Type B pancreatic cell (in vitro differentiated cells): ENCODE measurements at places on chromosomes 11 and 22. TPM values are rescaled to one million over a fixed set of nuclear protein-coding genes. Genes with fewer than 3 reads are reported as not detected.

The CLMP gene
- total RNA-seq = 3.6 and 65.7 TPM in 2 replicates

The CASP1 gene
- 13.0 and 13.3 TPM in 2 replicates for total RNA-seq

The CRYBB2 gene
- 0.33 TPM in 1 of 2 replicates, not detected in the other for total RNA-seq

The HTR3B gene
- 0.17 TPM in 2 replicates for total RNA-seq

The NDUFV1 gene
- 220 and 226 TPM in 2 replicates for total RNA-seq

The VSTM5 gene
- total RNA-seq = 0.24 TPM in 1 of 2 replicates, not detected in the other

The FOSL1 gene
- total RNA-seq = 2.1 and 11.1 TPM in 2 replicates

GRCh38 chr11:125944350-125945010 lies 1.4 kb upstream of the VSIG10L2 start:
- H3K27me3 ChIP-seq = peaks cover 13% of the 10 kb centered on the region
- peaks cover 33% of the 10 kb centered on the region for H3K4me1 ChIP-seq
- no peak overlapping the region for H3K4me3 ChIP-seq
- H3K27ac ChIP-seq = no peak overlapping the region
- H3K36me3 ChIP-seq = no peaks in the 10 kb centered on the region

DNA sequence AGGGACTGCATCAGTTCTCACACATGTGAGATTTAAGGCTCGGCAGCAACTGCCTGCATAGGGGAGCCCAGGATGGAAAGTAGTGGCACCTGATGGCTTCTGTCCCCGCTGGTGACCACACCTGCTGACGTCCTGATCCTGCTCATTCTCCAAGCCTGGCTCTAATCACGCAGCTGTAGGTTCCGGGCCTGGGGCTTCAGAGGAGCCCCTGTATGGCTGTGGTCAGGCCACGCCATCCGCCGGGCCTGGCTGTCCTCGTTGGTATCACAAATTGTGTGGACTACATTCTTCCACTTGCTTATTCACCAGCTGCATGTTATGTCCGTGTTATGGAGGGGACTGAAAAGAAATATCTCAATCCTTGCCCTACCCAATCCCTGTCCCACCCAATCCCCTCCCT lies 580.0 kb downstream of the TBC1D22A start:
- no peak overlapping the region for H3K4me3 ChIP-seq
- no peaks in the 10 kb centered on the region for H3K27me3 ChIP-seq
- H3K4me1 ChIP-seq = no peaks in the 10 kb centered on the region
- no peaks in the 10 kb centered on the region for H3K36me3 ChIP-seq

GRCh38 chr11:2537010-2537705 lies 92.3 kb downstream of the KCNQ1 start:
- peaks cover 18% of the 10 kb centered on the region for H3K4me1 ChIP-seq
- no peak for DNase-seq
- no peak overlapping the region for H3K27ac ChIP-seq
- peaks cover 2% of the 10 kb centered on the region for H3K27me3 ChIP-seq
- H3K4me3 ChIP-seq = no peak overlapping the region

- no peaks in the 10 kb centered on the region for H3K27me3 ChIP-seq
- no peak overlapping the region for H3K4me3 ChIP-seq
- DNase-seq = no peak
- H3K4me1 ChIP-seq = peaks cover 15% of the 10 kb centered on the region
- peaks cover 1% of the 10 kb centered on the region for H3K36me3 ChIP-seq
Measured at GRCh38 chr22:19818324-19819207, 36.1 kb downstream of the GNB1L start.

- DNase-seq = no peak
- peaks cover 43% of the 10 kb centered on the region for H3K4me1 ChIP-seq
- H3K27me3 ChIP-seq = no peaks in the 10 kb centered on the region
- H3K36me3 ChIP-seq = peaks cover 9% of the 10 kb centered on the region
Measured at GRCh38 chr11:95793116-95793515, 2.8 kb downstream of the CEP57 start.

DNA sequence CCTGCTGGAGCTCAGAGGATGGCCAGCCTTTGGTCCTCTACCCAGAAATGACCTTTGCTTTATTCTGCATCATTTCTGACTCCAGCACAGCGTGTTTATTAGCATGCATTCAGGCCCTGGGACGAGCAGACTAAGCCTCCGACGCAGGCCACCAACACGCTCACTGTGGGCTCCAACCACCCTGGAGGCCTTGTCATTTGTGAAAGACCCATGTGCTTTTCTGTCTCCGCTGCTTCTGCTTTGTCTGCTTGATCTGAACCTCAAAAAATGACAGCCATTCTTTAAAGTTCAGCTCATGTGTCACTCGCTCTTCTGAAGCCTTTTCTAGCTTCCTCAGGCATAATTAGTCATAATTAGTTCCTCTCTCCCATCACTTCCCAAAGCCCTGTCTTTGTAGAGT lies 109.1 kb upstream of the TIMP3 start:
- H3K27me3 ChIP-seq = no peaks in the 10 kb centered on the region
- no peak for DNase-seq
- no peak overlapping the region for H3K4me3 ChIP-seq
- H3K36me3 ChIP-seq = no peaks in the 10 kb centered on the region
- H3K4me1 ChIP-seq = peaks cover 12% of the 10 kb centered on the region
- H3K27ac ChIP-seq = no peak overlapping the region

GRCh38 chr22:41290262-41291221 lies 4.6 kb upstream of the RANGAP1 start:
- peaks cover 19% of the 10 kb centered on the region for H3K4me1 ChIP-seq
- DNase-seq = no peak
- no peaks in the 10 kb centered on the region for H3K36me3 ChIP-seq
- no peak overlapping the region for H3K27ac ChIP-seq
- no peaks in the 10 kb centered on the region for H3K27me3 ChIP-seq
- H3K4me3 ChIP-seq = no peak overlapping the region

- peak overlapping the region; percentile 14 for H3K27ac ChIP-seq
- no peaks in the 10 kb centered on the region for H3K27me3 ChIP-seq
- peaks cover 4% of the 10 kb centered on the region for H3K4me1 ChIP-seq
- H3K4me3 ChIP-seq = no peak overlapping the region
Measured at GRCh38 chr22:27993774-27994350, 74.8 kb upstream of the PITPNB start.

DNA sequence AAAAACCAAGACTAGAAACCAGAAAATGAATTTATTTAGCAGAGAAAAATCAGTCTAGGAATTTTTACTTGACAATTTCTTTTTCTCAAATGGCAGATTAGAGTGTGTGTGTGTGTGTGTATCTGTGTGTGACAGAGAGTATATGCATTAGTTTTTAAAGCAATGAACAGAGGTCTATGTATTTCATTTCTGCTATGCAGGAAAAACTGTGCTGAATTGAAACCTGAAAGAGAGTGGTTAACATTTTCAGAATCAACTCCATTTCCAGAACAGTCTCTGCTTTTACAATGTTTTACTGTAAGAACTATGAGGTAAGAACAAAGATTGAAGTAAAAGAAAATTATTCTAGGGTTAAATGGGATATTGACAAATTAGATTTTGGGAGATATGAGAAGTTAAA lies 114.8 kb downstream of the GRM5 start:
- DNase-seq = no peak
- H3K4me3 ChIP-seq = no peak overlapping the region
- H3K27ac ChIP-seq = no peak overlapping the region
- no peaks in the 10 kb centered on the region for H3K4me1 ChIP-seq
- H3K27me3 ChIP-seq = no peaks in the 10 kb centered on the region
- H3K36me3 ChIP-seq = no peaks in the 10 kb centered on the region

GRCh38 chr11:122115524-122116379 lies at the start of gene BLID:
BLID (minus strand) TSS chr11:122116215; CDS start chr11:122115922, 293 bp downstream.
- H3K27ac ChIP-seq = no peak within 1 kb of the TSS
- H3K4me3 ChIP-seq = no peak within 1 kb of the TSS
- H3K27me3 ChIP-seq = no peaks in the 10 kb centered on the region
- no peaks in the 10 kb centered on the region for H3K36me3 ChIP-seq

GRCh38 chr22:40345815-40346184 lies 500 bp upstream of the ADSL start:
- peak overlapping the region; percentile 99 for H3K4me3 ChIP-seq
- peaks cover 7% of the 10 kb centered on the region for H3K4me1 ChIP-seq
- H3K36me3 ChIP-seq = peaks cover 3% of the 10 kb centered on the region
- peak overlapping the region; percentile 98 for H3K27ac ChIP-seq

DNA sequence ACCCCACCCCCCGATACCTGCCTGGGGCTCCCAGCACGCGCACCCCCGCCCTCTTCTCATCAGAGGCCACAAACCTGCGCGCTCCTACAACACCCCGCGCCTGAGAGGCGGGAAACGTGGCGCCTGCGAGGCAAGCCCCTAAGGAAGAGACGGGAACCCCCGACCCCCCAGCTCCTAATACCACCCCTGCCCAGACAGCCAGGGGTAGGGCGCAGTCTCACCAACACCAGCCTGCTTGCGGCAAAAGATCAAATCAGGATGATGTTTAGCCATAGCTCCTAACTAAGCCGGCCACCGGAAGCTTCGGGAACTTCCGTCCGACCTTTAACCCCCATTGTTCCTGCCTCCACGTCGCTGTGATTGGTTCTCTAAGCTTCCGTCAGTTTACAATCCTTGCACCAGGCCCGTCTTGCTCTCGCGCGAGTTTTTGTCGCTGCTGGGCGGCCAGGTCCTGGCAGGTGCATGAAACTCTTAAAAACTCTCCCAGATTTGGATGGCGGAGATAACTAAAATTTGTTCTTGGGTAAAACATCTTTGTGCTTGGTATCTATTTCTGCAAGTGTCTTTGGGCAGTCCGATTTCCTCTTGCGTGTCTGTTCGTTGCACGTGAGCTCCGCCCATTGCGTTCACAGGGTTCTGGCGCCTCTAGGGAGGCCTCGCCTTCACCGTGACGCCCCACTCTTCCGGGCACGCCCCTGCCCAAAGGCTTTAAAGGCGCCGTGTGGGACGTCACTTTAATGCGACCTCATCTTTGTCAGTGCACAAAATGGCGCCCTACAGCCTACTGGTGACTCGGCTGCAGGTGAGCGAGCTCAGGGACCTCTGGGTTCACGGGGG lies at the start of the genes ACO2 and PHF5A:
Gene ACO2, plus strand, starts transcription at position 737 of the 837 bp plus-strand sequence. Its CDS starts 30 bp downstream, at position 767.
Gene PHF5A, minus strand, starts transcription at position 312 of the 837 bp plus-strand sequence. Its CDS starts 39 bp downstream, at position 273.
- no peaks in the 10 kb centered on the region for H3K27me3 ChIP-seq
- H3K27ac ChIP-seq = peak within 1 kb of the TSS; percentile 99
- H3K36me3 ChIP-seq = peaks cover 24% of the 10 kb centered on the region
- DNase-seq = peak; percentile 97
- H3K4me3 ChIP-seq = peak within 1 kb of the TSS; percentile 94

DNA sequence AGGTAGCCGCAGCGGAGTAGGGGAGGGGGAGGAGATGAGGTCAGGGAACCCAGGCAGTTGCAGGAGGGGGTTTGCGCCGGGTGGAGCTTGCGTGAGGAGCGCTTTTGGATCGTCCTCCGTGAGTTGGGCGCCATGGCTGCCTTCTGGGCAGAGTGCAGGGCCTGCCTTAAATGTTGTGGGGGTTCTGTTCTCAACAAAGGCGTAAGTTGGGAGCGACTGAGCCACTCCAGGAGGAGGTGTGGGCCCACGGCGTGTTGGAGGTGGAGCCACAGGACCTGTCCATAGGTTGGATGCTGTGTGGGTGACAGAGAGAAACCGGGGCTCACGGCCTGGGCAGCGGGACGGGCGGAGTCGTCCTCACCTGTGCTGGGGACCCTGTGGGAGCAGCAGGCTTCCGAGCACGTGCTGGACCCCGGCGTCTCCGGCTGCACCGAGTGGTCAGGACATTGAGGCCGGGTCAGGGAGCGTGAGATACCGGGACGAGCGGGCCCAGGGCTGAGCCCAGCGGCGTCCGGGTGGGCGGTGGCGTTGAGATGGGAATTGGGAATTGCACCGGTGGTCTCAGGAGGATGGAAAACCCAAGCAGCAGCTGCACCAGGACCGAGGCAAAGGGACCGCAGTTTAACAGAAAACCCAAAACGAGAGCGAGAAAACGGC lies 977 bp upstream of the PGGHG start:
- H3K4me3 ChIP-seq = peak overlapping the region; percentile 84
- H3K4me1 ChIP-seq = peaks cover 5% of the 10 kb centered on the region
- H3K27me3 ChIP-seq = peaks cover 20% of the 10 kb centered on the region
- H3K27ac ChIP-seq = no peak overlapping the region
- peak; percentile 68 for DNase-seq
- H3K36me3 ChIP-seq = peaks cover 3% of the 10 kb centered on the region

DNA sequence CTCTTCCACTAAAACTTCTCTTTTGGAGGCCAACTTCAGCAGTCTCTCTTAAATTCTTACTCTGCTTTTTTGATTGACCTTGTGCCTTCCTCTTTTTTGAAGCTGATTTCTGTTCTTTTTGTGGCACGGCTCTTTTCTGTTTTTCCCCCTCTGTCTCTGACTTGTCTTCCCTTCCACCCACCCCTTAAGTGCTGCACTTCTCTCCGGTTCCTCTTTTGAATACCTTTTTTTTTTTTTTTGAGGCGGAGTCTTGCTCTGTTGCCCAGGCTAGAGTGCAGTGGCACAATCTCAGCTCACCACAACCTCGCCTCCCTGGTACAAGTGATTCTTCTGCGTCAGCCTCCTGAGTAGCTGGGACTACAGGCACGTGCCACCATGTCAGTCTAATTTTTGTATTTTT lies 211.9 kb downstream of the BLID start:
- H3K4me1 ChIP-seq = no peaks in the 10 kb centered on the region
- H3K4me3 ChIP-seq = no peak overlapping the region
- DNase-seq = no peak
- no peaks in the 10 kb centered on the region for H3K27me3 ChIP-seq

- H3K4me1 ChIP-seq = no peaks in the 10 kb centered on the region
- no peak for DNase-seq
- no peak overlapping the region for H3K27ac ChIP-seq
- H3K27me3 ChIP-seq = no peaks in the 10 kb centered on the region
- H3K36me3 ChIP-seq = no peaks in the 10 kb centered on the region
- no peak overlapping the region for H3K4me3 ChIP-seq
Measured at GRCh38 chr11:95692526-95693260, 96.9 kb downstream of the FAM76B start.

- H3K4me1 ChIP-seq = peaks cover 41% of the 10 kb centered on the region
- H3K36me3 ChIP-seq = peaks cover 4% of the 10 kb centered on the region
- DNase-seq = no peak
Measured at GRCh38 chr22:28978158-28978557, 83.5 kb downstream of the C22orf31 start.

DNA sequence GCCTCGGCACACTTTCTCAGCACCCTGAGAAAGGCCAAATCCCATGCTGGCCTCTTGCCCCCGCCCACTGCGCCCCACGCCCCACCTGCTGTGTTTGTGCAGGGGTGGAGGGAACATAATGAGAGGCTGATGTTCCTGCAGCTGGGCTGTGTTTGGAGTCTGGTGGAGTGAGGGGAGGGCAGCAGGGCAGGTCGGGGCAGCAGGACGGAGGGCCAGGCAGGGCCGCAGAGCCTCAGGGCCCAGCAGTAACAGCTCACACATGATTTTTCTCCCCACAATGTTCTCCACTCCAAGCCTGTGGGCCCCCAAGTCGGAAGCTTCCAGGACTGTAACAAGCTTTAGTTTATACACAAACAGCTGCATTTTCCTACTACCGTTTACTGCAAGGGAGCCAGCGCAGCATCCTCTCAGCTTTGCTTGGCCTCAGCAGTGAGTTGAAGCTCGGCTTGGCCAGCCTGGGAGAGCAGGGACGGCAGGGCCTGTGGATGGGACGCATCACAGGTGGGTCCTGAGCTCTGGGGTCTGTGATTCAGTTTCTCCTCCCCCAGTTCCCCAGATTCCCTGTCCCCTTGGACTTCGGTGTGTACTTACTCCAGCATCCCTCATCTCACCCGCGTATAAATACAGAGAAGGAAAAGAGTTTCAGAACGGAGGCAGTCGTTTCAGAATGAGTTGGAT lies 51.0 kb downstream of the RPUSD4 start:
- peaks cover 49% of the 10 kb centered on the region for H3K4me1 ChIP-seq
- no peaks in the 10 kb centered on the region for H3K36me3 ChIP-seq
- H3K27me3 ChIP-seq = no peaks in the 10 kb centered on the region
- DNase-seq = no peak
